CD4-positive, alpha-beta T cell treated with Interleukin-10 for 1 hour (primary cell): ENCODE measurements at places on chromosomes 1 and 21.

DNA sequence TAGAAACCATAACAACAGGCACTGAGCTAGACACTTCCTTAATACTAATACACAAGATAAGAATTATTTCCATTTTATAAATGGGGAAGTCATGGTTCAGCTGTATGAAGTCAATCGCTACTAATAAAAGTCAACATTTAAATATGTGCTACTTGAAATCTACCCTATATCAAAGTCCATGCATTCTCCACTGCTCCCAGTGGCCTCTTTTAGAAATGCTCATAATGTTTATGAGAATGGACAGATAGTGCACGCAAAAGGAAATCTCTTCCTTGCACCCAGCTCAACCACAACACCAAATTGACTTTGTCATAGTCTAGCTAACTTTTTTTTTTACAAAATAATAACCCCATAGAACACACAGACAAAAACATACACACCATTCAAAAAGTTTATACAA, 281.7 kb upstream of the CXADR start:
- DNase-seq, result no peak

GRCh38 chr1:92356956-92357355, 58.1 kb downstream of the RPAP2 start:
- DNase-seq, result no peak

DNA sequence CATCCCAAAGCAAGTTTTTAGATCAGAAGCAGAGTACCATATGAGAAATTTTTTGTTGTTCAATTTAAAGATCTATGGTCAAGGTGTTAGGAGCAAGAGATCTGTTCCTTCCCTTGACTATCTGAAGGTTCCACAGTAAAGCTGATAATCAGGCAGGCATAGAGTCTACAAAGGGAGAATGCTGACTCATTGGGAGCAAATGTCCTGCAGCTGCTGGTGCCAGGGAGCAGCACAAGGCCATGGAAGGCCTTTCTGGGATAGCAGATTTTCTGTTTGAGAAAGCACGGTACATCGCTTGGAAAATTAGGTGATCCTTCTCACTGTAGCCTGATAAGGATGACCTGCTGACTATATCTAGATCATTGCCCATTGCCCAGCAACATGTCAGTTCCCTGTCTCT, 210.1 kb upstream of the C1orf87 start:
- DNase-seq, result no peak

DNA sequence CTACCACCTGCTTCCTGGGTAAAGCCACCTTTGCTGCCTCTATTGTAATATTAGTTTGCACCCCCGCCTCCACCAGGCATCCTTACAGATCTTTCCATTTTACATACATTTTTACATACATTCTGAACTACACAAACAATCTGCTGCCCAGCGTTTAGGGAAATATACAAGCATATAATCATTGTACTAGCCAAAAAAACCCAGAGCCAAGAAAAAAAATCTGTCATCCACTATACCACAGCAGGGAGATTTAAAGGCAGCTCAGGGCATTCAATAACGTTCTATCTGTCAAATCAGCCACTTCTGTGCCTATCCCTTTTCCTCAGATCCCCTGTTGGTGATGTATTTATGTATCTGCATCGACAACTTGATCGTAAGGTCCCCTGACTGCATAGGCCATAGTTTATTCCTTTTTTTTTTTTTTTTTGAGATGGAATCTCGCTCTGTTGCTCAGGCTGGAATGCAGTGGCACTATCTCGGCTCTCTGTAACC, 43.0 kb downstream of the GNG12 start:
- DNase-seq, result no peak

DNA sequence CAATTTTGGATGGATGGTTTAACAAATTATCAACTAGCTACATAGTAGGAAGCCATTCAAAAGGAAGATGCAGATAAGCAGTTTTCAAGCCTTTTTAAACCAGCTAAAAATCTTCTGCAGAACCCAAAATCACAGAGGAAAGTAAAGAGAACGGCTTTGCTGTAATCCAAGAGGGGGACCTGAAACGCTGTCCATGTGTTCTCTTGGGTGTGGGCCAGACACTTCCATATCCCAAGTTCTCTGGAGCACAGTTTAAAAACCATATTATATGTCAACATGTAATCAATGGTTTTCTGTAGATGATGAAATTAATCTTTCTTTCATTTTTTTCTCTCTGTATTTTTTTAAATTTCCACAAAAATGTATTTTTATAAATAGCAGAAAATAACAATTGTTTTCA, 90.5 kb downstream of the SELENOF start:
- DNase-seq, result no peak

DNA sequence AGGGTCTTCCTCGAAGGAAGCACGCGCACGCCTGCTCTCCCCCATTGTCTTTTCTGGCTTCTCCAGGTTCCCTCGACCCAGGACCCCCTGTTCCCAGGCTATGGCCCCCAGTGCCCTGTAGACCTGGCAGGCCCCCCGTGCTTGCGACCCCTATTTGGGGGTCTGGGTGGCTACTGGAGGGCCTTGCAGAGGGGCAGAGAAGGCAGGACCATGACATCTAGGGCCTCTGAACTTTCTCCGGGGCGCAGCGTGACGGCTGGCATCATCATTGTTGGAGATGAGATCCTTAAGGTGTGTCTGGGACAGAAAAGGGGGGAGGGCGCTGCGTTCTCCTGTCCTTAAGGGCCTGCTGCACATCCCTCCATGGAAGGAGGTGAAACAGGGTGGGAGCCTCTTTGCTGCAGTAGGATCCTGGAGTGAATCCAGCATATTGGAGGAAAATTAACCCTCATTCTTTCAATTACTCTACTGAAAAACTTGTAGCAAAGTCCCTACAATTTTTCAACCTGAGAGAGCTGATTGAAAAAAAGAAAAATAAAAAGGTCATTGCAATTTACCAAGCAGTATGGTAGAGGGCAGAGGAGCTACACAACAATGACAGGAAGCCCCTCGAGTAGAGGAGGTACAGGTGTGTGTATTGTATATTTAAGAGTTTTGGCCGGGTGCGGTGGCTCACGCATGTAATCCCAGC, 777 bp downstream of the FLAD1 start:
- DNase-seq, result no peak

DNA sequence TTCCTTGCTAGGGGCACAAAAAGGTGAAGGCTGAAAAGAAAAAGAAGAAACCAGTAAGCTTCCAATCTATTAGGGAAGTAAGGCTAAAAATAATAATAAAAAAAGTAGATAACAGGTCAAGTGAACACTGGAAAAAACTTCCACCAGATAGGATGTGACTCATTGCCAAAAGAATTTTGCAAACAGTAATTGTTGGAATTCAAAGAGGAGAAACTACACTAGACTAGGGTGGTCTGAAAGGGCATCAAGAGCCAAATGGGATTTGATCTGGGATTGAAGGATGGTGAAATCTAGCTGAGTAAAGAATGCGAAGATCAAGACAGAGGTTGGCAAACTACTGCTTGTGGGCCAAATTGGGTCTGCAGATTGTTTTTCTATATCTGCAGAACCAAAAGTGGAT, 6.0 kb upstream of the ST6GALNAC3 start:
- DNase-seq, result no peak

GRCh38 chr1:100866041-100866900, 28.4 kb downstream of the EXTL2 start:
- peak; percentile 40 for DNase-seq

- no peak for DNase-seq
These were observed 41.8 kb upstream of the LRRC52 start for GRCh38 chr1:165501970-165502348.

DNA sequence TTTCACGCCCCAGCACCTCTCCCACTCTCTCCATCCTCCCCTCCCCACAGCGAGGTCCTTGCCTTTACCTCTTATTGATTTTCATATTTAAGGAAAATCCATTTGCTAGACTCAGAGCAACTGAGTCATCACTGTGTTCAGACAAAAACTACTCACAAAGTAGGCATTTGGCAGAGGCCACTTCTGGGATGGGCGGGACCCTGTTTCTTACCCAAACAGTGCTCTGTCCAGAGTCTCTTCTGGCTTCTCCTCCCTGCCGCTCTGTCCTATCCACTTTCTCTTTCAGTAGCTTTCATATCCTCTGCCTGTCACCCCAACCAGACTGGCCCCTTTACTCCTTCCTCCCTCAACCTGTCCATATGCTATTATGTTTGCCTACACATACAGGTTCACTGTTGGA, 2.4 kb upstream of the NAV1 start:
- no peak for DNase-seq
